Activated naive CD8-positive, alpha-beta T cell treated with anti-CD3 and anti-CD28 coated beads, Interleukin-2, amount 10 ng/mL, durations not matched to agents 7 days and 5 days (primary cell): ENCODE measurements at places on chromosomes 16 and 17. TPM values are rescaled to one million over a fixed set of nuclear protein-coding genes. Genes with fewer than 3 reads are reported as not detected.

PHB1 gene
- 110 TPM for total RNA-seq

CNGB1 gene
- total RNA-seq, result not detected

C1QL1 gene
- total RNA-seq, result not detected

PYY gene
- not detected for total RNA-seq

GCGR gene
- not detected for total RNA-seq

HP gene
- not detected for total RNA-seq

CCL3 gene
- 4.7 TPM for total RNA-seq

CTRB2 gene
- total RNA-seq, result not detected

TBC1D3B gene
- total RNA-seq, result 9.9 TPM

ELMO3 gene
- 9.4 TPM for total RNA-seq

TBC1D3E gene
- total RNA-seq, result not detected

HSPB9 gene
- total RNA-seq, result 0.36 TPM

COL1A1 gene
- total RNA-seq, result 0.96 TPM

KRT16 gene
- total RNA-seq, result not detected

PRSS8 gene
- total RNA-seq, result not detected

DHRS7B gene
- 12.6 TPM for total RNA-seq

DLX4 gene
- total RNA-seq, result 0.69 TPM

LSM12 gene
- 46.9 TPM for total RNA-seq

OMG gene
- total RNA-seq, result 0.62 TPM

ZACN gene
- total RNA-seq, result not detected

MARVELD3 gene
- not detected for total RNA-seq

SLC6A4 gene
- not detected for total RNA-seq

ABCC11 gene
- 0.09 TPM for total RNA-seq

SCNN1B gene
- not detected for total RNA-seq

TBC1D3 gene
- not detected for total RNA-seq

C16orf87 gene
- 8.8 TPM for total RNA-seq

PRPSAP2 gene
- 51.6 TPM for total RNA-seq

ZNF19 gene
- 5.3 TPM for total RNA-seq

CCL4 gene
- total RNA-seq, result 14.8 TPM

GPR139 gene
- total RNA-seq, result not detected

SLFN5 gene
- total RNA-seq, result 239 TPM

RAD51C gene
- total RNA-seq, result 45.7 TPM

SYNGR2 gene
- 43.2 TPM for total RNA-seq

SMG1 gene
- 132 TPM for total RNA-seq

SLC6A2 gene
- not detected for total RNA-seq

TRIM16 gene
- total RNA-seq, result 9.0 TPM

TBC1D3C gene
- 5.2 TPM for total RNA-seq

CLEC18B gene
- total RNA-seq, result 1.5 TPM

VMO1 gene
- total RNA-seq, result not detected

UBN1 gene
- total RNA-seq, result 39.6 TPM

WFDC1 gene
- total RNA-seq, result not detected

LRRC3C gene
- total RNA-seq, result not detected

MEFV gene
- 0.39 TPM for total RNA-seq

GINS2 gene
- total RNA-seq, result 33.4 TPM

TMC7 gene
- not detected for total RNA-seq

AURKB gene
- total RNA-seq, result 128 TPM

CES4A gene
- total RNA-seq, result 17.5 TPM

SLC43A2 gene
- total RNA-seq, result 2.5 TPM

SALL1 gene
- not detected for total RNA-seq

TBX6 gene
- 2.4 TPM for total RNA-seq

PRSS53 gene
- total RNA-seq, result 10.9 TPM

ATP2C2 gene
- not detected for total RNA-seq

ASIC2 gene
- total RNA-seq, result not detected

OVCA2 gene
- total RNA-seq, result 32.0 TPM

HBQ1 gene
- not detected for total RNA-seq

TEDC2 gene
- total RNA-seq, result 16.0 TPM

CEP295NL gene
- not detected for total RNA-seq
